Ammon's horn (tissue), 1 donor: ENCODE measurements at places on chromosomes 1 and 21.
A peak's percentile ranks its signal among the peaks of the same experiment; 100 is the strongest.

- no peak for DNase-seq
Measured at GRCh38 chr1:9865724-9866123, 42.0 kb upstream of the CLSTN1 start.

- DNase-seq = no peak
Measured at GRCh38 chr1:198462365-198463019, 78.0 kb downstream of the ATP6V1G3 start.

DNA sequence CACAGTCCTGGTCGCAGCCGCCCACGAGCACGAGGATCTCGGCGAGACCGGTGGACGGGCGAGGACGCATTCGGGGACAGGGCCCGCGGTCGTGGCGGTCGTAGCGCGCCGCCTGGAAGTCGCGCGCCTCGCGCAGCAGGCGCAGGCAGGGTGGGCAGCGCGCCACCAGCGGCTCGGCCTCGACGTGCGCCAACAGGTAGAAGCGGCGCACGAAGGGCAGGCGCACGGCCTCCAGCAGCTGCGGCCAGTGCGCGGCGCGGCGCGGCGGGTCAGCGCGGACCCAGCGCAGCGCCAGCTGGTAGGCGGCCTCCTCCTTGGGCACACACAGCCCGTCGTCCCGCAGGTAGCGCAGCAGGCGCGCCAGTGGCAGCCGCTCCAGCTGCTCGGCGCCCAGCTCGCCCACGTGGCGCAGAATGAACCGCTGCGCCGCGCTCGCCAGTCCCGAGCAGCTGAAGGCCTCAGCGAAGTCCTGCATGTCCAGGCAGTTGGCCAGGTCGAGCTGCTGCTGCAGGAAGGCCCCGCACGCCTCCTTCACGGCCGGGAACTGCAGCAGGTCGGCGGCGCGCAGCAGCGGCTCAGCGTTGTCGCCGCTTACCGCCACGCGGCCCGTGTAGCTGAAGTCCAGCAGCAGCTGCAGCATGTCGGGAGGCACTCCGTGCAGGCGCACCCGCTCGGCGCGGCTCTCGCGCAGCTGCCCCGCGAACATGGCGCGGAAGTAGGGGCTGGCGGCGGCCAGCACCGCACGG lies 573 bp downstream of the KLHL21 start:
- peak; percentile 67 for DNase-seq

DNA sequence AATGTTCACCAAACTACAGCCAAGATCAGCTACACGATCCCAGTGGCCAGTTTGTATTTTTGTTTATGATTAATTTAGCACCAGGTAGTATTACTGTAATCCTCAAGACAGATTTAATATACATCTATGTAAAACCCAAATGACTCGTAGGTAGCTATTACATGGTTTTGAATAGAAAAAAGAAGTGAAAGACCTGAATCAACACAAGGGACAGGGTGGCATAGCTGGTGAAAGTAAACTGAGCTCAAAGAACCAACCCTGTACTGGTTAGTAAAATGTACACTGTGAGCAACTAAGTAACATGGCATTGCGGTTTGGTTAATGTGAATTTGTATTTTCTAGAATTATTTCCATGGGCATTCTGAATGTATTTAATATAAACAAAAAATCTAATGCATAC lies 8.8 kb downstream of the GPATCH2 start:
- no peak for DNase-seq

- no peak for DNase-seq
Measured at GRCh38 chr21:32710069-32710784, 17.6 kb downstream of the SYNJ1 start.

GRCh38 chr1:63807046-63807445 lies 33.2 kb downstream of the ROR1 start:
- DNase-seq = no peak

GRCh38 chr1:101407505-101408211 lies 170.8 kb downstream of the S1PR1 start:
- DNase-seq = no peak

GRCh38 chr1:215128504-215128903 lies 46.0 kb downstream of the KCNK2 start:
- no peak for DNase-seq

- no peak for DNase-seq
Measured at GRCh38 chr1:114208714-114209113, 55.0 kb upstream of the SYT6 start.

DNA sequence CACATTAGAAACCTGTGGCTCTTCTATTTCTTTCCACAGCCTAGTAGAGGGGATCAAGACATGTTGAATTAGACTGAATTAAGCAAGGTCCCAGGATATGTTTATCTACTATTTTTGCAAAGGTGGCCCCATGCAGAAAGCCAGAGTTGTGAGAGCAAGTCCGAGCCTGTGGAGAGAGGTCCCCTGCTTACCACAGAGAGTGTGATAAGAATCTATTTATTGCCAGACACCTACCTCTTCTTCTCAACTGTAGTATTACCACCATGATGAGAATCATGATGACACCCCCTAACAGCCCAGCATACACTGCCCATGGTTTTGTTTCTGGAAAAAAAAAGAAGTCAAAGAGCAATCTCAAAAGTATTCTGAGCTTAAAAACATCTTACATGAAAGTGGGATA lies 23.0 kb downstream of the SLAMF1 start:
- no peak for DNase-seq
